ENCODE measurements at places on chromosomes 2 and 18. TPM values are rescaled to one million over a fixed set of nuclear protein-coding genes. Genes with fewer than 3 reads are reported as not detected.

DNA sequence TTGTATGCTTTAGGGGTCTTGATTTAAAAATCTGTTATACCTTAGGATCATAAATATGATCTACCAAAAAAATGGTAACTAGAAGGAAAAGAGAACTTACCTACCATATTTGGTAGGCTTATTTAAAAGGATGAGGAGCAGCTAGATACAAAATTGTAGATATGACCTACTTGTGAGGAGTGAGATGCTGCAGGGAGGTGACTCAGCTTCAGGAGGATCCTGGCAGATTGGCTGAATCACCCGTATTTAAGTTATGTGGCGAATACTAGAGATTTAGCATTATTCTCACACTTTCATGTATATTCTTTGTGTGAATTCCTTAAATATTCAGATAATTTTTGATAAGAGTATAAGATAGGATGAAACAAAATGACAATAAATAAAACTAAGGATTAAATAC, 657.3 kb upstream of the LINC00305 start:
- no peaks in the 10 kb centered on the region for H3K27me3 ChIP-seq
- H3K36me3 ChIP-seq, result no peaks in the 10 kb centered on the region
- H3K27ac ChIP-seq, result no peak overlapping the region

DNA sequence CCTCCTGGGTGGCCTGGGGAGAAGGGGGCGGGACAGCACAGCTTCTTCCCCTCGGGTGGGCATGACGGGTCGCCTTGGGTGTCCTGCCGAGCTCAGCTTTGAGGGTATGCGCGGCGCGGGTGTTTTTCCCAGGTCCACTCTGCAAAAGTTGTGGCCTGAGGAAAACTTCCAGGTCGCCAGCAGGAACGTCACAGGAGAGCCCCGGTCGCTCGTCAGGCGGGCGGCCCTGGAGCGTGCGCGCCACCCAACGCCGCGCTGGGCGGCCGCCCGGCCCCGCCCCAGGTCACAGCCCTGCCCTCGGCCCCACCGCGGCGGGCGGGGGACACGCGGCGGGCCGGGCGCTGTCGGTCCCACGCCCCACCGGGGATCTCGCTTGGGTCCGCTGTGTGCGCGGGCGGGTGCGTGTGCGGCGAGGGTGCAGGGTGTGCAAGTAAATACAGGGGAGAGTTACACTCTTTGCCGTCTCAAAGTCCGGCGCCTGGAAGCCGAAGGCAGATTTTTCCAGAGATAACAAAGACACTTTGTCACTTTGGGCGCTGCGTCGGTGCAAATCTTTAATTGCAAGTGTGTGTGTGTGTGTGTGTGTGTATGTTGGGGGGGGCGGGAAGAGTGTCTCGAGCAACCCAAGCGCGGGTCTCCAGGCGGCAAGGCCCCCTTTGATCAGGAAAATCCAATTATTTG, 616 bp upstream of the SP5 start:
- H3K4me3 ChIP-seq, result peak overlapping the region; percentile 33
- peaks cover 11% of the 10 kb centered on the region for H3K27me3 ChIP-seq
- no peaks in the 10 kb centered on the region for H3K36me3 ChIP-seq

GRCh38 chr2:13135369-13135768, 418.6 kb downstream of the TRIB2 start:
- no peaks in the 10 kb centered on the region for H3K27me3 ChIP-seq
- DNase-seq, result no peak
- H3K36me3 ChIP-seq, result no peaks in the 10 kb centered on the region
- H3K27ac ChIP-seq, result no peak overlapping the region
- no peak overlapping the region for H3K4me3 ChIP-seq
- no peaks in the 10 kb centered on the region for H3K4me1 ChIP-seq

- no peak overlapping the region for H3K4me3 ChIP-seq
- peaks cover 20% of the 10 kb centered on the region for H3K4me1 ChIP-seq
- DNase-seq, result no peak
- H3K27ac ChIP-seq, result no peak overlapping the region
Measured at GRCh38 chr18:21747268-21747667, 6.7 kb downstream of the MIB1 start.

DNA sequence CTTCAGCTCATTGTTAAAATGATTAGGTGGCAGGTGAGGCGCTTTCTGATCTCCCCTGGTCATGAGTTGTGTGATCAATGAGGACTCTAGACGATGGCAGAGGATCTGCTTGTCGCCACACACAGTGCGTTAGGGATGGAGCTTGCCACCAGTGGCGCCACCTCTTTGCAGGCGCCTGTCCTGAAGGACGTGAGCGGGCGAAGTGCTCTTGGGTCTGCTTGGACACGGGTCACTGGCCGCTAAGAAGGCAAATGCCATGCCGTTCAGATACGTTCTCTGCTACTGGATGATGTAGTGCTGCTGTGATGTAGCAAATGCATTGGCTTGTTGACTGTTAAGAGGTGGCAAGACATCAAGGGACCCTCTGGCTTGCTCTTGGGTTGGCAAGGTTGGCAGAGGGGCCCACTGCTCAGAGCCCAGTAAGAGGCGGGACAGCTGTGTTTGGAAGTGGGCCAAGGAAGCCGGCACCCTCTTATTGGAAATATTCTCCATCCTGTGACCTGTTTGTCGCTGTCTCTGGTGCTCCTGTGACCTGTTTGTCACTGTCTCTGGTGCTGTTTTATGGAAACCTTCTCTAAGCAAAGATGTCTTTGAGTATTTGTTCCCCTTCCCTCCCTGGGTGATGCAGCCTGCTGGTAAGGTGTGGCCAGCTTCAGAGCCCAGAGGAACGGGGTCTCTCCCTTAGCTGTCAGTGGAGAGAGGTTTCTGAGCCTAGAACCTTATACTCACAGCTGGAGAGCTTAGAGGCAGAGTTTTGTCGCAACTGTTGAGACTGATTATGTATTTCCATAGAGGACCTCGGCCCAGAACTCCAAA, 14.6 kb downstream of the LDLRAD4 start:
- H3K4me3 ChIP-seq, result peak overlapping the region; percentile 14
- no peaks in the 10 kb centered on the region for H3K36me3 ChIP-seq
- peak; percentile 56 for DNase-seq
- peaks cover 44% of the 10 kb centered on the region for H3K4me1 ChIP-seq
- H3K27me3 ChIP-seq, result no peaks in the 10 kb centered on the region
- peak overlapping the region; percentile 66 for H3K27ac ChIP-seq

- no peaks in the 10 kb centered on the region for H3K4me1 ChIP-seq
- H3K36me3 ChIP-seq, result no peaks in the 10 kb centered on the region
- DNase-seq, result no peak
- no peaks in the 10 kb centered on the region for H3K27me3 ChIP-seq
- no peak overlapping the region for H3K4me3 ChIP-seq
Measured at GRCh38 chr2:158513841-158514240, 57.1 kb downstream of the PKP4 start.

DNA sequence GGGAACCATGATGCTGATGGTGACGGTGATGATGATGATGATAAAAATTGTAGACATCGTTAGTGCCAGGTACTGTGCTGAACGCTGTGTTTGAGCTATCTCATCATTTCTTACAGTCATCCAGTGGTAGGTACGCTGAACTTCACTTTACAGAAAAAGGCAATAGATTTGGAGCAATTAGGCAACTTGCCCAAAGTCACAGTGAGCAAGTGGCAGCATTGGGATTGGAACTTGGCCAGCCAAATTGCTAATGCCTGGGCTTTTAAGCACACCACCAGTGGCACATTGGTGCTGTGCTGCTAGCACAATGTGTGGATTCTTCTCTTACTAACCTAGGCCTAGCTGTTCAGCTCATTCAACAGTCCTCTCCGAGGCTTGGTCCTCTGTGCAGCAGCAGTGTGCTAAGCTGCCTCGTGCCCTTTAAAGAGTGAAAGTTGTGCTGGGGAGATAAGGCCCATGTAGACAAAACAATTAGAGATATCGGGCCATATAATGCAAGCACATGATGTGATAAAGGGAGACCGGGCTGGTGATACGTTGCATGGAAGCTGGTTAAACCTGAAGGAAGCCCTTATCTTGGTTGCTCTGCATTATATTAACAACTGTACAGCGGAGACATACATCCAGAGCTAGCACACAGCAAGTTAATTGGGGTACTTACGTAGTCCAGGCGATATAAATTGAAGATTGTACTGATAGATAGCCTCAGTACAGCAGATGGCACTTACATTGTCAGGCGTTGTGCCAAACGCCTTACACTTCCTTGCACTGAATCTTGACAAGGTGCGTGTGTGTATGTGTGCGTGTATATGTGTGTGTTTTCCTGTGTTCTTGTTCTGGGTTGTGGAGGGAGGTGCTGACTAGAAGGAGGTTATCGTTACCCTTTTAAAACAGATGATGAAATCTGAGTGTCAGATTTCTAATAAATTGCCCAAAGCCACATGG, 28.4 kb downstream of the HK2 start:
- no peaks in the 10 kb centered on the region for H3K27me3 ChIP-seq
- H3K27ac ChIP-seq, result no peak overlapping the region
- no peak for DNase-seq

DNA sequence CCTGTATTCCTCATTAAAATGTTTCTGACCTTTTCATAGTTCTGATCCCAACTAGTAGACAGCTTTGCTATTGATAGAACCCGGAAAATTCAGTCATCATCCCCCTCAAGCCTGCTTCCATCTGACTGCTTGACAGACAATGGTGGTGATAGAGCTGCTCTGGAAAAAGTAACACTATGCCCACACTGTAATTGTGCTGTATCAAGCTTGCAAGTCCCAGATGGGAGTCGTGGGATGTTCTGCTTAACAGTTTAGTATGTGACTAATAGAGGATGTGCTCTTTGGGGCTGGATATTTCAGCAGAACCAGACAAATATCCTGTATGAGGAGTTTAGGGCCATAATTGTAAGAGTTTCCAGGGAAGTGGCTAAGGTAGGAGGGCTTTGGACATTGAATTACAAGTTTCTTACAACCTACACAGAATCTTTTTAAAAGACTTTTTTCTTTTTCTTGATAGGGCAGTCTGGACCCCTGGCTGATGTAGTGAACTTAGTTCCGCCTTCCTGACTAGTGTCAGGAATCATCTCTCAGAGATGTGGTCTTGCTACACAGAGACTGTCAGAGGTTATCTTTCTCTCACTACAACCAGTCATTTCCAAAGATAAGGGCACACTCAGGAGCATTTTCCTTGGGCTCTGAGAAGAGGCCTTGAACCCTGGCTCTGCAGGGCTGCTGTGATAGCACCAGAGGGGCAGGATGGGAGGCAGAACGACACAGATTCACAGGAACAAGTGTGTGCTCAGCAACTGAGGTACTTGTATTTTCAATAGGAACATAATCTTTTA, 158.0 kb upstream of the RBMS1 start:
- H3K4me3 ChIP-seq, result no peak overlapping the region
- H3K4me1 ChIP-seq, result peaks cover 16% of the 10 kb centered on the region
- H3K36me3 ChIP-seq, result no peaks in the 10 kb centered on the region
- peak overlapping the region; percentile 45 for H3K27ac ChIP-seq

- H3K4me1 ChIP-seq, result peaks cover 14% of the 10 kb centered on the region
- H3K27me3 ChIP-seq, result no peaks in the 10 kb centered on the region
- H3K36me3 ChIP-seq, result no peaks in the 10 kb centered on the region
- no peak overlapping the region for H3K4me3 ChIP-seq
- no peak overlapping the region for H3K27ac ChIP-seq
Measured at GRCh38 chr2:8472545-8473323, 209.1 kb upstream of the ID2 start.

DNA sequence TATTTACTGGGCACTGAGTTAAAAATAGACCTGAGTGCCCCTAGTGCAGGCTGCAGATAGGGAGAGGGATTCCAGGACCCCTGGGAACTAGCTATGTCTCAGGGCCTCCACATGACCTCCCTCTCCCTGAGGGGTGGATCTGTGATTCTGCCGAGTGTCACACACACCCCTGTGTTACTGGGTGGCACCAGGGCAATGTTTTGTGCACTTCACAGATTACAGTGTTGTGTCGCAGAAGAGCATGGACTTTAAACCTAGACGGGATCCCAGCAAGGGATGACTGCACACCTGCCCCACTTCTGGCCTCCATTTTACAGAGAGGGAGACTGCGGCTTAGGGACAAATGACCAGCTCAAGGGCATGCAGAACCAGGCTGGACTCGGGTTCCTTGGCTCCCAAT, 65.6 kb downstream of the ZFP36L2 start:
- H3K27me3 ChIP-seq, result no peaks in the 10 kb centered on the region
- no peak overlapping the region for H3K4me3 ChIP-seq
- H3K4me1 ChIP-seq, result no peaks in the 10 kb centered on the region
- peak overlapping the region; percentile 87 for H3K27ac ChIP-seq
- no peaks in the 10 kb centered on the region for H3K36me3 ChIP-seq

GRCh38 chr2:232761301-232761907, 15.0 kb downstream of the KCNJ13 start:
- H3K36me3 ChIP-seq, result peaks cover 37% of the 10 kb centered on the region
- H3K4me1 ChIP-seq, result no peaks in the 10 kb centered on the region
- H3K27ac ChIP-seq, result no peak overlapping the region
- H3K27me3 ChIP-seq, result no peaks in the 10 kb centered on the region

GRCh38 chr2:102664471-102664909, 45.1 kb downstream of the SLC9A2 start:
- H3K27me3 ChIP-seq, result no peaks in the 10 kb centered on the region
- H3K4me1 ChIP-seq, result no peaks in the 10 kb centered on the region
- H3K4me3 ChIP-seq, result no peak overlapping the region
- H3K36me3 ChIP-seq, result no peaks in the 10 kb centered on the region

DNA sequence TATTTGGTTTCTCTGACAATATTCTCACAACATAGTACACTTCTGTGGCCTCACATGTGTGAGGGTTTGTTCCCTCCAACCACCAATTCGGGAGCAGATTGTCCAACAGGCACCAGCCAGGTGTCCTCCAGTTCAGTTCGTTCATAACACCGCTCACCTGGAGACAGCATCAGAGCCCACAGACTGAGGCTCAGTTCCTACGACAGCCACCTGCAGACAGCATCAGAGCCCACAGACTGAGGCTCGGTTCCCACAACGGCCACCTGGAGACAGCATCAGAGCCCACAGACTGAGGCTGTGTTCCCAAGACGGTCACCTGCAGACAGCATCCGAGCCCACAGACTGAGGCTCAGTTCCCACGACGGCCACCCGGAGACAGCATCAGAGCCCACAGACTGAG, 58.2 kb upstream of the SNTG2 start:
- no peak overlapping the region for H3K4me3 ChIP-seq
- no peak for DNase-seq
- no peaks in the 10 kb centered on the region for H3K27me3 ChIP-seq
- no peaks in the 10 kb centered on the region for H3K36me3 ChIP-seq
- no peak overlapping the region for H3K27ac ChIP-seq

DNA sequence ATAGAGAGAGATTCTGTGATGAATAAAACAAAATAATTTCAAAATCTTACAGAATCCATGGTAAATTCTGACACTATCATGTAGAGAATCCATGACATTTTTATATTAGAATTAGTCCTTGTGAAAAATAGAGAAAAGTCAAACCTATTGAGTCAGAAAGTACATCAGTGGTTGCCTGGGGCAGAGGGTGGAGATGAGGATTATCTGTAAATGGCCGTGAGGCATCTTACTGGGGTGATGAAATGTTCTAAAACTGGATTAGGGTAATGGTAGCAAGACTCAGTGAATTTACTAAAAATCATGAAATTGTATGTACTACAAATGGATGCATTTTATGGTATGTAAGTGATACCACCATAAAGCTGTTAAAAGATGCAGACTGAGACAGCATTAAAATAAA, 323.1 kb downstream of the SLC8A1 start:
- H3K36me3 ChIP-seq, result no peaks in the 10 kb centered on the region
- peak overlapping the region; percentile 11 for H3K27ac ChIP-seq
- DNase-seq, result no peak
- peaks cover 41% of the 10 kb centered on the region for H3K4me1 ChIP-seq

GRCh38 chr2:84832772-84833461, 48.0 kb downstream of the TRABD2A start:
- no peaks in the 10 kb centered on the region for H3K36me3 ChIP-seq
- no peaks in the 10 kb centered on the region for H3K4me1 ChIP-seq
- no peak for DNase-seq
- H3K27ac ChIP-seq, result no peak overlapping the region
- H3K27me3 ChIP-seq, result no peaks in the 10 kb centered on the region

The TMEFF2 gene
- 0.56 TPM for total RNA-seq

The FABP1 gene
- not detected for total RNA-seq

The WNT6 gene
- 1.8 TPM for total RNA-seq

The VWC2L gene
- not detected for total RNA-seq

The SLC39A10 gene
- total RNA-seq, result 12.3 TPM

The KCNG3 gene
- total RNA-seq, result not detected

The ARHGAP28 gene
- total RNA-seq, result 3.0 TPM

The GPR45 gene
- not detected for total RNA-seq

The C2orf78 gene
- not detected for total RNA-seq

The AOX1 gene
- total RNA-seq, result 12.2 TPM

Measured in right atrium auricular region (tissue), 2 donors.